ENCODE measurements at places on chromosomes 1 and 21.

DNA sequence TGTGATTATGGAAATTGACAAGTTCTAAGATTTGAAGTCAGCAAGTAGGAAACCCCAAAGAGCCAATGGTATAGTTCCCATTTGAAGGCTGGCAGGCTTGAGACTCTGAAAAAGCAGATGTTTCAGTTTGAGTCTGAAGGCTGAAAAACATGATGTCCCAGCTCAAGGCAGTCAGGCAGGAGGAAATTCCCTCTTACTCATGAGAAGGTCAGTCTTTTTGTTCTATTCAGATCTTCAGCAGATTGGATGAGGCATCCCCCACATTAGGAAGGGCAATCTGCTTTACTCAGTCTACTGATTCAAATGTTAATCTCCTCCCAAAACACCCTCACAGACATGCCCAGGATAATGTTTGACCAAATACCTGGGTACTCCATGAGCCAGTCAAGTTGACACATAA is 372.5 kb upstream of the ST6GALNAC5 start:
- DNase-seq: peak; percentile 19

- DNase-seq: no peak
Observed at GRCh38 chr1:201127755-201128455, 921 bp upstream of the ASCL5 start.

DNA sequence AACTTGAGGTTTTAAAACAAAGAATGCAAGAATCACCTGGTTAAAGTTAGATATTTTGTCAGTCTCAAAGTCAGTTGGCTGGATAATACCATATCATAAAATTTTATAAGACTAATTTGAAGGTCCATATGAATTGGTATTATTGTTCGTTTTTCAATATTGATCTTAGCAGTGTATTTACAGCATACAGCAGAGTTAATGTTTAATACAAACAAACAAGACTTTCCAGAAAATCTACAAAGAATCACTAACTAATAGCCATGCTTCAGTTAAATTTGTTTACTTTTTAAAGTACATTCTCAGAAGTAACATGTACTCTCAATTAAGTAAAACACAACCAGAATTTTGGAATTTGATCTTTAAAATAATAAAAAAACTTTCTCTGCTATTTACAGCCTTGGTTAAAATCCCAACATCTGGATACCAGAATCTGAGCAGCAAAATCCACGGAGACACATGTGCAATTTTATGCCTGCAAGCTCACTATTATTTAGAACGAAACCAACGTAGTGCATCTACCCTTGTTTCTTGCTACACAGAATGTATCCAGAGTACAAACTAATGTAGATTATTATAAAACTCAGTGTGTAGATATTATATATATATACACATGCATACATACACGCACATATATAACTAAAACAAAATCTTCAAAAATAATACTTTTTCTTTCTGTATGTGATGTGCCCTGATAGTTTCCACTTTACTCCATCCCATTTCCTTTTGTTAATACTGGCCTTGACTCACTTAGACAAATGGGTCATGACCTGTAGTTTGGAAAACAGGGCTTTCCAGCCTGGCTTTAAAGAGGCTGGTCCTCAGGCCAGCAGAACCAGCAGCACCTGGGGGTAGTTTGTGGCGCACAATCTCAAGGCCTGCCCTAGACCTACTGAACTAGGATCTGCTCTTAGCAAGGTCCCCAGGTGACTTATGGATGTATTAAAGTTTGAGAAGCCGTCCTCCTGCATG is 63.6 kb upstream of the ERG start:
- DNase-seq: no peak

DNA sequence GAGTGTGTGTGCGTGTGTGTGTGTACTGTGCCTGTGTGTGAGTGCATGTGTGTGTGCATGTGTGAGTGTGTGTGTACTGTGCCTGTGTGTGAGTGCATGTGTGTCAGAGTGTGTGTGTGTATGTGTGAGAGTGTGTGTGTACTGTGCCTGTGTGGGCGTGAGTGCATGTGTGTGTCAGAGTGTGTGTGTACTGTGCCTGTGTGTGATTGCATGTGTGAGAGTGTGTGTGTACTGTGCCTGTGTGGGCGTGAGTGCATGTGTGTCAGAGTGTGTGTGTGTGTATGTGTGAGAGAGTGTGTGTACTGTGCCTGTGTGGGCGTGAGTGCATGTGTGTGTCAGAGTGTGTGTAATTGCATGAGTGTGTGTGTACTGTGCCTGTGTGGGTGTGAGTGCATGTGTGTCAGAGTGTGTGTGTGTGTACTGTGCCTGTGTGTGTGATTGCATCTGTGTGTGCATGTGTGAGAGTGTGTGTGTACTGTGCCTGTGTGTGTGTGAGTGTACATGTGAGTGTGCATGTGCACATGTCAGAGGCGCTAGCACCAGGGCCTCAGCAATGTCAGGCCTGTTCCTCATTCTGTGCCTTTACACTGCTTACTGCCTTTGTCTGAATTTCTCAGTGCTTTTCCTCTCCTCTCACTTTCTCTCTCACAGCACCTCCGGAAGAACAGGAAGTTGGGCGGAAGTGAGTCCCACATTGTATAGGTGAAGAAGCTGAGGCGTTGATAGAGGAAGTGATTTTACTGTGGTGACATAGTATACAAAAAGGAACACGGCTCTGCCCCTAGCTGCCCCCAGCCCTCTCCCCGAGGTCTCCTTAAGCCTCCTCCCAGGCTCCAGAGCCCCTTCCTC is 4.9 kb downstream of the SLC5A9 start:
- DNase-seq: no peak

- DNase-seq: no peak
Observed at GRCh38 chr1:51728611-51729155, 111.8 kb downstream of the OSBPL9 start.

GRCh38 chr21:41406340-41406739 is 19.7 kb upstream of the MX1 start:
- no peak for DNase-seq

- peak; percentile 1 for DNase-seq
Observed at GRCh38 chr1:68442822-68443556, 6.8 kb downstream of the RPE65 start.

DNA sequence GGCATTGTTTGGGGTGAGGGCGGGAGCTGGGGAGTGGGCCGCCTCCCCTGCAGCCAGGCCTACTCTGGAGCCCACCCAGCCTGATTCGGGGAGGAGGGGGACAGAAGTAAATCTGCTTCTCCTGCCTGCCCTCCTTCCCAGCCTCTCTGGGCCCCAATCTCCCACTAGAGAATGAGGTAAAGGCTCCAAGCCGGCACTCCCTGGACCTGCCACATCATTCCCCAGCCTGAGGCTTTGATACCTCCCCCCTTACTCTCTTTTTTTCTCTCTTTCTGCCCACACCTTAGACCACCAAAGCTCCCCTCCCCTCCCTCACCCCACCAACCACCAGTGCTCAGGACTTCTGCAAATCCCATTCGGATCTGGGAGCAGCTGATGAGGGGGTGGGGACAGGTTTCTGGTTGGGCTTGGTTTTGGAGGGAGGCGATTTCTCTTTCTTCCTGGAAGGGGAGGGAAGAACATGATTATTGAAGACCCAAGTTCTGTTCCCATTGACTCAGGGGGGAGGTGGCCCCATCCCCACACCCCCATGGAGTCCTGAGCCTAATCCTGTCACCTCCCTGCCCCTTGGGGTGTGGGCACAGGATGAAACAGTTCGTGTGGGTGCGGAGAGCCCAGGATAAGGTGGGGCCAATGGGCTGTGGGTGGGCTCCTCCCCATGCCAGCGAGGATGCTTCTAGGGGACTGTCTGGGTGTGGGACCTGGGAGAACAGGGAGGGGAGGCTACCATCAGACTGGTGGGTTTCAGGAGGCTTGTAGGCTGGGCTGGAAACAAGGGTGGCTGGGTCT is 1.3 kb downstream of the MAP7D1 start:
- DNase-seq: no peak

DNA sequence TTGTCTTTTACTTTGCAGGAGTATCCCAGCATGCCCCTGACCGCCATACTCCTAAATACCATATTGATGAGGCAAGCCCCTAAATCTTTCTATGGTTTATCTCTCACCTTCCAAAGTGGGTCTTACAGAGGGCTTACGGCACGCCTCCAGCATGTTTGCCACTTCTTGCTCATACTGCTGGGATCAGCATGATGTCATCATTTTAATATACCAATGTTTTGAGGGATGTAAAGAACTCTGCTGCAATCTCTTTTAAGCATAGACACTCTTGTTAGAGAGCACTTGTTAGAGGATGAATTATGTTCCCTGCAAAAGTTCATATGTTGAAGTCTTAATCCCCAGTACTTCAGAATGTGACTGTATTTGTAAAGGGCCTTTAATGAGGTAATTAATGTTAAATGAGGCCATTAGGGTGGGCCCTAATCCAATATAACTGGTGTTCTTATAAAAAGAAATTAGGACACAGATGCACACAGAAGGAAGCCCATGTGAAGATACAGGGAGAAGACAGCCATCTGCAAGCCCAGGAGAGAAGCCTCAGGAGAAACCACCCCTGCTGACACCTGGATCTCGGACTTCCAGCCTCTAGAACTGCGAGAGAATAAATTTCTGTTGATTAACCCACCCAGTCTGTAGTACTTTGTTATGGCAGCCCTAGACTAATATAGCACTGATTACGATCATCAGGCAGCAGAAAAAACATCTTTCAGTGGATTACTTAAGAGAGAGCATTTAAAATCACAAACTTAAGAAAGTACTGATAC is 16.4 kb upstream of the ABCB10 start:
- DNase-seq: no peak

GRCh38 chr1:163980394-163980793 is 578.6 kb upstream of the PBX1 start:
- DNase-seq: no peak

DNA sequence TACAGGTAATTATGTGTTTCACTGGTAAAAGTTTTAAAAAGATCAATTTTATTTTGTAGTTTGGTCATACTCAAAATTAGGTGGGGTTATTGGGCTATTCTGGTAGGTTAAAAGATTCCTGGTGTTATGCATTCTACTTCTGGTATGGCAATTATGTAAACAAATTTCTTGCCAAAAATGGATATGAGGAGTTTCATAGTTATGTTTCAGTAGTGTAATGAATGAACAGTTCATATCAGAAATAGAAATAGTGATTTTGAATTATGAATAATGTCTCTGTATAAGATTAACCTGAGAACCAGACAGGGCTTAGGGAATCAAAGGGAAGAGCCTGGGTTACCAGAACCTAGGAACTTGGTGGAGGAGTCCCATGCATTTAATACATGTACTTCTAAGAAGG is 15.9 kb downstream of the ATF6 start:
- DNase-seq: no peak

Data from pulmonary artery endothelial cell (primary cell).